Kidney (tissue), 22 donors: ENCODE measurements at places on chromosomes 11 and 22. TPM values are rescaled to one million over a fixed set of nuclear protein-coding genes. Genes with fewer than 3 reads are reported as not detected.

DNA sequence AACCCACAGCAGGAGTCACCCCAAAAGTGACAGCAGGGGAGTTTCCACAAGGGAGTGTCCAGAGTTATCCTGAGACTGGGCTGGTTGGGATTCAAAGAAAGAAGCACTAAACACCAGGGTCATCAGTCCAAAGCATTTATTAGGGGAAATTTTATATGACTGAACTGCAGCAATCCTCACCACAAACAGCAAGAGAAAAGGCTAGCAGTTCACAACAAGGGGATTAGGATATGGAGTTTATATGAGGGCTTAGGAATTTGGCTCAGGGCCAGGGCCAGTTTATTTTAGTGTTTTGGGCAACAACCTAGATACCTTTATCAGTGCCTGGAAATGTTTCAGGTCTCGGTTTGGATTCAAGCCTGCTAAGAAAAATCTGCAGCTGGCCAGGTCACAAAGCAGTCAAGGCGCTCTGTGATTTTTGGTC lies 4.6 kb upstream of the TMEM126A start:
- H3K36me3 ChIP-seq, result no peaks in the 10 kb centered on the region
- H3K4me1 ChIP-seq, result no peaks in the 10 kb centered on the region
- H3K4me3 ChIP-seq, result no peak overlapping the region
- no peaks in the 10 kb centered on the region for H3K27me3 ChIP-seq
- no peak overlapping the region for H3K27ac ChIP-seq
- peak; percentile 49 for DNase-seq

- no peak overlapping the region for H3K27ac ChIP-seq
- H3K36me3 ChIP-seq, result no peaks in the 10 kb centered on the region
- no peaks in the 10 kb centered on the region for H3K4me1 ChIP-seq
- DNase-seq, result no peak
- no peaks in the 10 kb centered on the region for H3K27me3 ChIP-seq
These were observed 62.9 kb downstream of the MYEOV start for GRCh38 chr11:69356703-69357457.

GRCh38 chr11:74255741-74256375 lies 55.6 kb downstream of the P4HA3 start:
- H3K4me1 ChIP-seq, result no peaks in the 10 kb centered on the region
- H3K36me3 ChIP-seq, result peaks cover 18% of the 10 kb centered on the region
- no peak for DNase-seq
- no peaks in the 10 kb centered on the region for H3K27me3 ChIP-seq

- no peaks in the 10 kb centered on the region for H3K36me3 ChIP-seq
- DNase-seq, result no peak
- no peaks in the 10 kb centered on the region for H3K27me3 ChIP-seq
- peak overlapping the region; percentile 75 for H3K27ac ChIP-seq
These were observed 11.2 kb upstream of the TUB start for GRCh38 chr11:8069771-8070170.

MPZL2 gene
- 111 TPM for total RNA-seq

OR6A2 gene
- 0.25 TPM for total RNA-seq

NAA40 gene
- total RNA-seq, result 27.2 TPM

ELFN2 gene
- total RNA-seq, result 4.6 TPM
